GM03348 (cell line): ENCODE measurements at places on chromosomes 2 and 18.

DNA sequence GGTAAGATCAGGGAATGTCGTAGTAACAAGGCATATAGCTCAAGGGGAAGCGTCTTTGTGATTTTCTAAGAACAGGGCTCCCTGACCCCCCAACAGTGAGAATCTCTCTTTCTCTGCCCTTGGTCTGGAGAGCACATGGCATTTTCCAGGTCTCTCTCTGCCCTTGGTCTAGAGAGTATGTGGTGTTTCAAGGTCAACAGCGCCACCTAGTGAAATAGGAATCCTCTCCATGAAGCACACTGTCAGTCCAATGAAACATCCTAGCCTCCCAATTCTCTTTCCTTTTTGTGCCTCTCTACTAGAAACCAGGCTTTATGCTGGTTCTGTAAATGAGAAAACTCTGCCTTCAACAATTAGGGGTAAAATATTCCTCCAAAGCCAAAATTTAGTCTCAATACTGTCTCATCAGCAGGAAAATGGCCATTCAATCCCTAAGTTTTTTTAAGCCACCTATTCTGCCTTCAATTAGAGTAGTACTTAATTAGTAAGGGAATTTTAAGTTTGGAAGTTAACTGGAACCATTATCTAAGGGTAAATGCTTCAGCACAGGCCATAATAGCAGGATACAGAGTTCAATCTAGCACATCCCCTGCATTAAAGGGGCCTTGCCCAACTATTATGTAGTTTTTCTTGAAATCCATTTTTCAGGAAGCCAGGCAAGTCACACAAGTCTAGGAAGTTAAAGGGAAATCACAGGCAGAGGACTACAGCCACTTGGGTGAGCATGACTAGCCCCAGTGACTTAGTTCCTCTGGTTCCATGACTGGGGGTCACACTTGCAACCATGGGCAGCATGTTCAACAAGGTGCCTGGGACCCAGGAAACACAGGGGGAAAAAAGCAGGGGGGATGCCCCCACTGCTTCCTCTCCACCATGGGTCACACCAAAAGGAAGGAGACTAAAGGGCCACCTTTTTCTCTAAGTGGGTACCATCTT is 12.4 kb downstream of the DYM start:
- DNase-seq: no peak

- DNase-seq: no peak
Observed at GRCh38 chr2:23091900-23092299, 293.1 kb upstream of the KLHL29 start.

GRCh38 chr2:105449076-105449475 is 50.2 kb upstream of the FHL2 start:
- DNase-seq: no peak

- DNase-seq: no peak
Observed at GRCh38 chr2:44155666-44156446, 12.8 kb upstream of the PPM1B start.

DNA sequence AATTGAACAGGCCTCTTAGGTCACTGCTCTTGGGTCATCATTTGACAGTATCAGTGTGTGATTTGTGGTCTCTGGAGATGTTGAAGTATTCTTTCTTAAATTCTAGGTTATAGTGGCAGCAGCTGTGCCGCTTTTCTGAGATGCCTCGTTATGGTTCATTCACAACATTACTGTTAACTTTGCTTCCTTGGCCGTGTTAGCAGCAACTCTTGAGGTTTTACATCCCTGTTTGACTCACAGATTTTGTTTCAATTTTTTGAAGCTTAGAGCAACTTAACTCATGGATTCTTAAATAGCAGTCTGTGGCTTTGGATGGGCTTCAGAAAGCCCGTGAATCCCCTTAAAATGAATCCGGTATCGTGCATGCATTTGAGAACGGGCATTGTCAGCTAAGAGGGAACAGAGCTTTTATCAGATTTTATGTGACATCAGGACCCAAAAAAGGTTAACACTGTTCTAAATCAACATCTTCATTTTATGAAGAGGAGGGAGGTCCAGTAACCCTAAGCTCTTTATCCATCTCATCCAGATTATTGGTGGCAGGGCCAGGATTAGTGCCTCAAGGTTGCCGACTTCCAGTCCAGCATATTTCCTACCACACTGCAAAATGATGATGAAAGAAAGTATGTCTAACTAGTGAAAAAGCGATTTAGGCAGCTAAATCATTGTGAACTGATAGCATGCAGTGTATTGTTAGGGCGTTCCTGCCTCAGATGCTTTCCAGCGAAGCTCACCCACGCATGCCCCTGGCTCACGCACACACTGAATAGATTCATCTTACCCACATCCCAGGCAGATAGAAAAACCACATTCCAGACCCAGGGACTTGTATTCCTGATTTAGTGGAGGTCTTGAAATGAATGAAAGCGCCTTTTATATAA is 5.1 kb downstream of the TRIB2 start:
- peak; percentile 39 for DNase-seq

- DNase-seq: peak; percentile 61
Observed at GRCh38 chr18:48787203-48788151, 163.3 kb downstream of the SMAD7 start.

DNA sequence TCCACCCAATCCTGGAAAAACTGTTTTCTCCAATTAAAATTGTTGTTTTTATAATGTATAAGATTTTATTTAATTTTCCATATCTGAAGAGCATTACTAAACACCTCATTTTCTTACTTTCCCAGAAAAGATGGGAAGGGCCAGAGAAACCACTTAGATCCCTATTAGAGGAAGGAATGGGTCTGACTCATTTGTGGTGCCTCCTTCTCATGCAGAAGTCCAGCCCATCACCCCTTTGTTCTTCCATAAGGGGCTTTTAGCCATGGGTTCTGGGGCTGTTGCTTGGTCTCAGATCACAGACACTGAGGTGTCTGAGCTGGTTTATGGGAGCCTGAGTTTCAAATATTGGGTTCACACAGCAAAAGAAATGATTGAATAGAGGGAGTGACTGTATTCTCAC is 152.2 kb downstream of the ESCO1 start:
- DNase-seq: no peak

DNA sequence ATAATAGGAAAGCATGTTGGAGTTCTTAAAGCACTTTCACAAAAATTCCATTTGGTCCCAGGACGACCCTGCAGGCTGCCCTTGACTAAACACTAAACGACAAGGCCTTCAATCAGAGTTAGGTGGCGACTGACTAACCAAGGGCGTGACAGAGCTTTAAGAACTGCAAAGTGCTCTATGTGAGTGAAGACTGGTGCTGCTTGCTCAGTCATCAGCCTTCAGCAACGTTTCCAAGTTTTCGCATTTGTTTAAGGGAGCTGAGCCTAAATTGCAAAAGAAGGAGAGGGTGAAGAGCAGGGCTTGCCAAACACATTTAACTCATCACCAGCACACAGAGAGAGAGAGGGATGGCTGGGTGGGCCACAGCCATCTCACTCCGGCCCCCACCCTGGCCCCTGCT is 204.7 kb upstream of the PID1 start:
- DNase-seq: peak; percentile 10

GRCh38 chr2:55140316-55141219 is 90.3 kb upstream of the RTN4 start:
- no peak for DNase-seq

- DNase-seq: no peak
Observed at GRCh38 chr18:22109535-22109934, 59.9 kb upstream of the GATA6 start.

- DNase-seq: peak; percentile 86
Observed at GRCh38 chr18:79964330-79965118, at the start of gene HSBP1L1. Gene HSBP1L1 (plus strand): TSS chr18:79964643. CDS start chr18:79964736, 93 bp downstream.
